ENCODE measurements at places on chromosomes 13 and 19. TPM values are rescaled to one million over a fixed set of nuclear protein-coding genes. Genes with fewer than 3 reads are reported as not detected.

Gene LGALS7
- total RNA-seq, result not detected

Gene WDR62
- 1.7 TPM for total RNA-seq

Gene KANK3
- 5.0 TPM for total RNA-seq

GRCh38 chr13:32284927-32285632, 30.1 kb downstream of the ZAR1L start:
- DNase-seq, result no peak
- no peaks in the 10 kb centered on the region for H3K36me3 ChIP-seq
- no peaks in the 10 kb centered on the region for H3K27me3 ChIP-seq
- no peak overlapping the region for H3K4me3 ChIP-seq
- no peaks in the 10 kb centered on the region for H3K4me1 ChIP-seq

DNA sequence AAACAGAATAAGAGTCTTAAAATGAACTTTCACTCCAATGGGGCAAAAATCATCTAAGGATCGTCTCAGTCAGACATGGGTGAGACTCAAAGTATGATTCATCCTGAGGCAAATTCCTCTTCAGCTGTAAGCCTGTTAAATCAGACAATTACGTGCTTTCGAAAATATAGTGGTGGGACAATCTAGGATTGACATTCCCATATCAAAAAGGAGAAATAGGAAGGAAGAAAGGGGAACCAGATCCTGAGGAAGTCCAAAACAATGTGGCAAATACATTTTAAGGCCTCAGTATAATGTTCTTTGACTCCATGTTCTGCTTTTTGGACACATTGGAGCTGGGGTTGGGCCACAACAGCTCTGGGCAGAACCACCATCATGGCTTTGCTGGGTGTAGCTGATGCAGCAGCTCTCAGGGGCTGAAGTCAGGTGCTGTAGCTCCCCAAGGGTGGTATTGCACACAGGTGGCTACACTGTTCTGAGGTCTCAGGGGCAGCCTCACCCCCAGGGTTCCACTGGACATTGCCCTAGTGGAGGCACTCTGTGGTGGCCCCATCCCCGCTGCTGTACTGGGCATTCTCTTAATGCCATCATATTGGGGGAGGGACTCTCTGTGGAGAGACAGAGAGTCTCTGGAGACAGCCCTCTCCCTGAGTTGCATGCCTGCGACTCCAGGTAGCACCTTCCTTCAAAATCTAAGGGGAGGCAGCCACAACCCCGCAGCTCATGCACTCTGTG, 5.7 kb upstream of the FPR3 start:
- no peak overlapping the region for H3K4me3 ChIP-seq
- no peaks in the 10 kb centered on the region for H3K4me1 ChIP-seq
- no peak overlapping the region for H3K27ac ChIP-seq

DNA sequence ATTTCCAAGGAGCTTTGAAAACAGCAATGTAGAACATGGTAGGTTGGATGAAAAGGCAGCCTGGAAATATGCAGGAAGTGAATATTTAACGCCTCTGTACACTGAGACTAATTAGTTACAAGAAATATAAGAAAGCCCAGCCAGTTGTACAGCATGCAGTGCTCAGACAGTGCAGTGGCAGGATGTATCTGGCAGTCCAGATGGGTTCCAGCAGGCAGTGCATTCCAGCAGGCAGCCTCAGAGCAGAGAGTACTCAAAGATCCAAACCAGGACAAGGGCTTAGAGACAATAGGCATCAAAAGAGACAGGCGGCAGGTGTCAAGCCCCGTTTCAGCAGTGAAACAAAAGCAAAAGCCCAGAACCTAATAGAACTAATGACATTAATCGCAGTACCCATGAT, 2776.3 kb downstream of the PCDH9 start:
- H3K4me3 ChIP-seq, result no peak overlapping the region
- H3K27me3 ChIP-seq, result no peaks in the 10 kb centered on the region
- H3K36me3 ChIP-seq, result no peaks in the 10 kb centered on the region
- H3K27ac ChIP-seq, result no peak overlapping the region
- H3K4me1 ChIP-seq, result no peaks in the 10 kb centered on the region
- DNase-seq, result no peak

DNA sequence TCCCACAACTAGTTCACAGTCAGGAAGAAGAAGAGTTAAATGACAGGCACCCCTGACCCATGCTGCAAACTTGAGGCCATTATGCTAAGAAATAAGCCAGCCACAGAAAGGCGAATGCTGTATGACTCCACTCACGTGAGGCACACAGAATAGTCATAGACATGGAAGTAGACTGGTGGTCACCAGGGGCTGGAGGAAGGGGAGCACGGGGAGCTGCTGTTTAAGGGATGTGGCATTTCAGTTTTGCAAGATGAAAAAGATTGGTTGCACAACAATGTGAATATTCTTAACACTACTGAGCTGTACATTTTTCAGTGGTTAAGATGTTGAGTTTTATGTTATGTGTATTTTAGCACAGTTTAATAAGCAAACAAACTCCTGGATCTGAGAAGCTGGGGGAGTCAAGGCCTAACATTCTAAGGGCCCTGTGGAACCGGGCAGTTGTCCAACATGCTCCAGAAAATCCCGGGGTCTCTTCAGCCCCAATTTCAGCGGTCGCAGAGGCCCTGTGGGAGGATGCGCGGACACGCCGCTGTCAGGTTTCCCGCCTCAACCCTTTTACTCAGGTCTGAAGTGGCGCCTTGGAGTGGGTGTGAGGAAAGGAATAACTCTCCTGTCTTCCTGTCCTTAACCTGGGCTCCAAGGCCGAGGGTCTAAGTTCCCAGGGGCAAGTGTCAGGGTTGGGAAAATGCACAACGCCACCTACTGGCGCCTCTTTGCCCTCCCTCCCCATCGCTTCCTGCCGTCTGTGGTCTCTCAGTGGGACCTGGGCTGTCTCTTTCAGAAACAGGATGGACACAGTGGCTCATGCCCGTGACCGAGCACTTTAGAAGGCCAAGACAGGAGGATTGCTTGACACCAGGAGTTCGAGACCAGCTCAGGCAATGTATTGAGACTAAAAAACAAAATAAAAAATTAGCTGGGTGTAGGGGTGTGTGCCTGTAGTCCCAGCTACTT, 4.4 kb upstream of the TMEM272 start:
- H3K4me1 ChIP-seq, result no peaks in the 10 kb centered on the region
- H3K27me3 ChIP-seq, result no peaks in the 10 kb centered on the region
- no peak overlapping the region for H3K4me3 ChIP-seq
- no peak overlapping the region for H3K27ac ChIP-seq
- DNase-seq, result no peak

DNA sequence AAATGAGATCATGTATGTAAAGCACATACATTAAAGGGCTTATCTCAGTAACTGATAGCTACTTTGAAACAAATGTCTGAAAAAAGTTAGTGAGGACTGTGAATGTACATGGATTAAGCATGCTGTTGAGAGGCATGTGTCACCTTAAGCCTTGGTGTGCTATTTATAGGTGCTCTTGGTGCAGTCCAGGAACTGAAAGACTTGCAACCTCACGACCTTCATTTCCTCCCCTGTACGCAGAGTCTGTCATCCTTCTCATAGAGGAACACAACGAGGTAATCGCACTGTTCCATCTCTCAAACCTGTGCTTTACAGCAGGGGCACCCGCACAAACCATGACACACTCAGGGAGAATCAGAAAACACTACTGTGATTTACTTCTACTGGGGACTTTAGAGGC, 65.6 kb downstream of the UFM1 start:
- no peak overlapping the region for H3K27ac ChIP-seq
- no peaks in the 10 kb centered on the region for H3K36me3 ChIP-seq
- H3K27me3 ChIP-seq, result no peaks in the 10 kb centered on the region
- H3K4me3 ChIP-seq, result no peak overlapping the region

- H3K4me3 ChIP-seq, result no peak overlapping the region
- DNase-seq, result no peak
- H3K27me3 ChIP-seq, result no peaks in the 10 kb centered on the region
- no peaks in the 10 kb centered on the region for H3K36me3 ChIP-seq
Measured at GRCh38 chr19:4521170-4521887, 3.0 kb upstream of the PLIN4 start.

DNA sequence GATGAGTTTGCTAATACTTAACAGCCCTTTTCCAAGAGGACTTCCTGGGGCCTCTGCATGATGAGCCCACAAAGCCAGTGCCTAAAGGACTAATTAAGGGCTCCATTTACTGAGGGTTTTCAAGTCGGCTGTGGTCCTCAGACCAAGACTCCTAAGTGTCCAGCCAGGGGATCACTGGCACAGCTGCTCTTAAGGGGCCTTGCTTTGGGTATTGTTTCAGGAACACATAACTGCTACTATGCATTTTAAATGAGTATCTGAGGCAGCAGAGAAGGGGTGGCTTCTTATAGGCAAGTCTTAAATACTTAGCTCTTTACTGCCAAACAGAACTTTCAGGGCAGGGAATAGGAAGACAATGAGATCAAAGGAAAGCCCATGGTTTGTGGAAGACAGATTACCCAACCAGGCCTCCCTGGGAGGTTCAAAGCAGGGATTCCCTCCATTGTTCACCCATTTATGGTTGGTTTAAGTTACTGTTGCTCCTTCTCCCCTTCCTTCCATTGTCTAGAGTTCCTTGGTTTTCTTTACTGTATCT, 61.9 kb downstream of the TNFRSF19 start:
- H3K27ac ChIP-seq, result no peak overlapping the region
- no peaks in the 10 kb centered on the region for H3K4me1 ChIP-seq
- no peaks in the 10 kb centered on the region for H3K27me3 ChIP-seq
- H3K36me3 ChIP-seq, result no peaks in the 10 kb centered on the region
- DNase-seq, result no peak

- DNase-seq, result no peak
- peak within 1 kb of the TSS; percentile 57 for H3K4me3 ChIP-seq
- no peaks in the 10 kb centered on the region for H3K36me3 ChIP-seq
- peaks cover 17% of the 10 kb centered on the region for H3K27me3 ChIP-seq
- H3K4me1 ChIP-seq, result peaks cover 15% of the 10 kb centered on the region
Measured at GRCh38 chr19:35856546-35857149, at the start of gene KIRREL2. Gene KIRREL2, plus strand, starts transcription at chr19:35856911. Its CDS starts 209 bp downstream, at chr19:35857120.

Gene PSMC4
- total RNA-seq, result 56.3 TPM

- no peaks in the 10 kb centered on the region for H3K27me3 ChIP-seq
- H3K4me3 ChIP-seq, result no peak overlapping the region
- peaks cover 78% of the 10 kb centered on the region for H3K4me1 ChIP-seq
Measured at GRCh38 chr19:54373781-54374631, 9.3 kb upstream of the LAIR1 start.

Gene FFAR3
- not detected for total RNA-seq

Gene CADM4
- total RNA-seq, result 0.33 TPM

- no peaks in the 10 kb centered on the region for H3K4me1 ChIP-seq
- no peak for DNase-seq
- no peak overlapping the region for H3K27ac ChIP-seq
- H3K36me3 ChIP-seq, result no peaks in the 10 kb centered on the region
Measured at GRCh38 chr13:77514336-77514726, 21.2 kb upstream of the SCEL start.

- H3K36me3 ChIP-seq, result no peaks in the 10 kb centered on the region
- no peaks in the 10 kb centered on the region for H3K27me3 ChIP-seq
- H3K4me1 ChIP-seq, result no peaks in the 10 kb centered on the region
- no peak overlapping the region for H3K4me3 ChIP-seq
Measured at GRCh38 chr19:13718733-13719132, 45.6 kb upstream of the MRI1 start.
